ENCODE measurements at places on chromosomes 5 and 9. TPM values are rescaled to one million over a fixed set of nuclear protein-coding genes. Genes with fewer than 3 reads are reported as not detected.

DNA sequence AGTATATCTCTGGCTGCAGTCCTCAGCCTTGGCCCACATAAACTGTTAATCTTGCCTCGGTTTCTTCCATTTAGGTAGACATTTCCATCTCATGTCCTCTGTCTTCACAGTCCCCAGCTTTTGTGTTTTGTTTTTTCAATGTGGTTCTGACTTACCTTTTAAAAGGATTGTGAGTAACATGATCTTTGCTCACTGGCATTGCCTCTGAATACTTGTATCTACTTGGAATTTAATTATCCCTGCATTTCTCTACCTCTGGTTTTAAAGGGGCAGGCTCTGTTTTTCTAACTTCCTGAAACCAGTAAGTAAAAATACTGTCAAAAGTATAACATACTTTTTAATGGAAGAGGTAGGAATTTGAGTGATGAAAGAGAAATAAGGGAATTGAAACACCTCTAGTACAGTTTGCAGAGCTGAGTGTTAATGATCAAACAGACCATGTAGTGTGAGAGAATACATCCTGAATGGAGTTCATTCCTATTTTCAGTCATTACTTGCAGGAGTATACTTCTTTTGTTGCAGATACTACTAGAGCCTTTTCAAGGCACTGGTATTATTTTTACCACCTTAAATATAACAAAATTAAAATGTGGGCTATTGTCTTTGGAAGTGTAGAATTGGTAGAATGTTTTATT, 62.6 kb downstream of the MTREX start:
- DNase-seq, result no peak

DNA sequence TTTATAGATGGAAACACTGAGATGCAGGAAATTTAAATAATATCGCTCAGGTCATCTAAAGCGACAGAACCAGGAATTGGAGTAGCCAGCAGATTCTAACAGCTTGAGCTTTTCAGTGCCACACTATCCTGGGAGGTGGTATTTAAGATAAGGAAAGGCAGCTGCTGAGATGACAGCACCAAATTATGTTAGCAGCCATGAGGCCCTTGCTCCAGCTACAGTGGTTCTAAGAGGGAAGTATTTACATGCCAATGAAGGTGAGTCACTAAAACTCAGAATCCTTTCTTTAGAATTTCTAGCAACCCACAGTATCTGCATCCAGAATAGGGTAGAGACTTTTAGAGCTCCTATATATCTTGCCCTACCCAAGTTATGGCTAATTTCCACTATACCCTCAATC, 127.0 kb upstream of the VLDLR start:
- no peak for DNase-seq

SPATA31D3 gene
- total RNA-seq, result not detected

CWC27 gene
- 17.6 TPM for total RNA-seq

GRCh38 chr9:124863371-124863871, 1.5 kb downstream of the ARPC5L start:
- DNase-seq, result no peak

- no peak for DNase-seq
Observed at GRCh38 chr9:128808543-128808942, 9.8 kb upstream of the ENDOG start.

DNA sequence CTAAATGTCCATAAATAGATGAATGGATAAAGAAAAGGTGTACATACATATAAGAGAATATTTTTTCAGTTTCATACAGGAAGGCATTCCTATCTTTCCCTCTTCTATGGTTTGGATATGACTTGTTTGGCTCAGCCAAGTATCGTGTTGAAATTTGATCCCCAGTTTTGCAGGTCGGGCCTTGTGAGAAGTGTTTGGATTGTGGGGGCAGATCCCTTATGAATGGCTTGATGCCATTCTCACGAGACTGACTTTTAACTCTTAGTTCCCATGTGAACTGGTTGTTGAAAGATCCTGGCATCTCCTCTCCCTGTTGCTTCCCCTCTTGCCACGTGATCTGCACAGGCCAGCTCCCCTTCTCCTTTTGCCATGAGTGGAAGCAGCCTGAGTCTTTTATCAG, 421.1 kb upstream of the FTMT start:
- DNase-seq, result no peak

DNA sequence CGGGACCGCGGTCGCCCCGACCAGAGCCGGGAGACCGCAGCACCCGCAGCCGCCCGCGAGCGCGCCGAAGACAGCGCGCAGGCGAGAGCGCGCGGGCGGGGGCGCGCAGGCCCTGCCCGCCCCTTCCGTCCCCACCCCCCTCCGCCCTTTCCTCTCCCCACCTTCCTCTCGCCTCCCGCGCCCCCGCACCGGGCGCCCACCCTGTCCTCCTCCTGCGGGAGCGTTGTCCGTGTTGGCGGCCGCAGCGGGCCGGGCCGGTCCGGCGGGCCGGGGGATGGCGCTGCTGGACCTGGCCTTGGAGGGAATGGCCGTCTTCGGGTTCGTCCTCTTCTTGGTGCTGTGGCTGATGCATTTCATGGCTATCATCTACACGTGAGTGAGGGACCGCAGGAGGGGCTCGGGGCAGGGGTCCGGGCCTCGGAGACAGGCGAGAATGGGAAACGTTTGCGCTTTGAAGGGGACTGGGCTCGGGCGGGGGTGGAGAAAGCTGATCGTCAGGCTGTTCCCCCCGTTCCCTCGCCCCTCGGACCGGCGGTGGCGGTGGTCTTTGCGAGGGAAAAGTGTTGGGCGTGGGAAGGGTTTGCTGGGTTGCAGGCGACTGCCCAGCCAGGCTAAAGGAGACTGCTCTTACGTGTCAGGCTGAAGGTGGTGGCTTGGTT, 457 bp downstream of the UGCG start:
- no peak for DNase-seq

CHSY3 gene
- 2.5 TPM for total RNA-seq

DNA sequence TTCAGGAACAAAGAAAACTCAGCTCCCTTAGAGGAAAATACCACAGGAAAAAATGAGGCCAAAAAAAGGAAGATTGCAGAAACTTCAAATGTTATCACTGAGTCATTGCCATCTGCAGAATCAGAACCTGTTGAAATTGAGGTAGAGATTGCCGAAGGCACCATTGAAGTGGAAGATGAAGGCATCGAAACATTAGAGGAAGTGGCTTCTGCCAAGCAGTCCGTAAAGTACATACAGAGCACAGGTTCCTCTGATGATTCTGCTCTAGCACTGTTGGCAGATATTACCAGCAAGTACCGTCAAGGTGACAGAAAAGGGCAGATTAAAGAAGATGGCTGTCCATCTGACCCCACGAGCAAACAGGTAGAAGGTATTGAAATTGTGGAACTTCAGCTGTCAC, 30.8 kb upstream of the NIM1K start:
- no peak for DNase-seq

DNA sequence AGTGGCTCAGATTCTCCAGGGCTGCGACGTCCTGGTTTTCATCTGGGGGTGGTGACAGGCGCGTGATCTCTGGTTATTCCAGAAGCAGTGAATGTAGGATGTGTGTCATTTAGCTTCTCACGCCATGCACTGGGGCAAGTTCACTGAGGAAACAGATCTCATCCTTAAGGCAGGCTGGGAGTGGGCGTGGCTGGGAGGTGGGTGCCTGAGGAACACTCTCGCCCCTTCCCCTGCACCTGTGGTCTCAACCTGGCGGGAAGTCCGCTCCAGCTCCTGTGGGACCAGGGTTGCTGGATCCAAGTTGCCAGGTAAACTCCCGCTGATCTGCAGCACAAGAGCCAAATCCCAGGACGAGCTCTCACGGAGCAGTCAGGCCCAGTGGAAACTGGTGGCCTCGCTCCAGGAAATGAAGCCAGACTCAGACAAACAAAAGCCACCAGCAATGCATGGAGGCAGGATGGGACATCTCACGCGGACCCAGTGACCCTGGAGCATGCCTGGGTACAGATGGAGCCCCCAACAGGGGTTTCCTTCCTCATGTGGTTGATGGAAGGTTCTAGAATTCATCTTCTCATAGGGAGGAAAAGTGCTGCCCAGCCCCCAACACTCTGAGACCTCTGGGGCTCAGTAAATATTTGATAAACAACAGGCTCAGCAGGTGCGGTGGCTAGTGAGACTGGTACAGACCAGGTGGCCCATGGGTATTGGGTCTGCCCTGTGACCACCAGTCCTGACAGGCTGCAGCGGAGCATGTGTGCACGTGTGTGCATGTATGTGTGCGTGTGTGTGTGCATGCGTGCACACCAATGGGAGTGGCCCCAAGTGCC, 16.3 kb upstream of the SLC12A7 start:
- no peak for DNase-seq

All from epithelial cell of proximal tubule (primary cell).